ENCODE measurements at places on chromosomes 3 and 15.

DNA sequence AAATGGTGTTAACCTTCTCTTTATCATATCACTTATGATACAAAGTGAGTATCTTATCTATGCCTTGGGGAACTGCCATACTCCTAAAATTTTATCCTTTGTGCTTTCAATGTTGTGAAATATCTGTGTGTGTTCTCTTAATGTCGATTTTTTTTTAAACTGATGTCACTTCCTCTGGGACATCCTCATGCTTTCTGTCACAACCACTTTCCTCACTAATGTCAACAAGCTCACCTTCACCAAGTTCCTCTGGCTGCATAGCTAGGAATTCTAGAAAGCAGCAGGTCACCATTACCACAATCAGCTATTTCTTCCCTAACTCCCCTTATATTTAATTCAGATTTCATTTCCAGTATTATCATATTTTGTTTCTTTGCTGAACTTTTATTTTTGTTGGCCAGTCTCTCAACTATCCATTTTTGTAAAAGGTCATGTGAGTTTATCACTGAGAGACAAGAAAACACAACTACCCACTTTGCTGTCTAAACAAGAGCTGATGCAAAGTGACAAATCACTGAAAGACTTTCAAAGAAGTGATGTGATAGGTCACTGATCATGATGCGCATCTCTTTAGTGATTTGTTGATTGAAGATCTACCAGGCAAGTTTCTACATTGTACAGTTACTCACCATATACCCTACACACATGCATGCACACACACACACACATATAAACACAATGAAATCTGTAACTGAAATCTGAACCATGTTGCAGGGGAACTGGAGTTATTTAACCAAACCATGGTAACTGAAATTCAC, 369.0 kb downstream of the ULK4 start:
- no peak for DNase-seq

DNA sequence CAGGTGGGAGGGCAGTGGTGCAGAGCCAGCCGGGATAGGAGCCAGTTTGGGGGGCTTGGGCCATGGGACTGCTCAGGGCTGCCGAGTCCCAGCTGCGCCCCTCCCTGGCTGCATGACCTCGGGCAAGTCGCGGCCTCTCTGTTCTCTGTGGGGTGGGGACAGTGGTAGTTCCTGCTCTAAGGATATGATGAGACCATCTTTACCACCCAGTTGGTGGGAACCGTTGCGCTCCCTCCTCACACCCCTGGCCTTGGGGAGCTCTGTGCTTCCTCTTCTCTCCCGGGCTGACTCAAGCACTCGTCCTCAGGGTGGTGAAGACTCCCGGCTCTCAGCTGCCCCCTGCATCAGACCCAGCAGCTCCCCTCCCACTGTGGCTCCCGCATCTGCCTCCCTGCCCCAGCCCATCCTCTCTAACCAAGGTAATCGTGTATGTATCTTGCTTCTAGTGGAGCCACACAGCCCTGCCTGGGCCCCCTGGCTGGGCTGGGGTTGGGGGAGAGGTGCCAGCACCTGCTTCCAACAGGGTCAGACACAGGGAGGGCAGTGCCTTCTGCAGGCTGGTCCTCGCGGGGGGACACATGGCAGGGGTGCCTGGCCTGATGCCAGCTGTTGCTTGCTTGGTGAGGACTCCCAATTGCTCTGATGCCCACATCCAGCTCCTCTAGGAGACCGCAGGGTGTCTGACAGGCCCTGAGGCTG, 15.1 kb upstream of the STAB1 start:
- DNase-seq, result no peak

DNA sequence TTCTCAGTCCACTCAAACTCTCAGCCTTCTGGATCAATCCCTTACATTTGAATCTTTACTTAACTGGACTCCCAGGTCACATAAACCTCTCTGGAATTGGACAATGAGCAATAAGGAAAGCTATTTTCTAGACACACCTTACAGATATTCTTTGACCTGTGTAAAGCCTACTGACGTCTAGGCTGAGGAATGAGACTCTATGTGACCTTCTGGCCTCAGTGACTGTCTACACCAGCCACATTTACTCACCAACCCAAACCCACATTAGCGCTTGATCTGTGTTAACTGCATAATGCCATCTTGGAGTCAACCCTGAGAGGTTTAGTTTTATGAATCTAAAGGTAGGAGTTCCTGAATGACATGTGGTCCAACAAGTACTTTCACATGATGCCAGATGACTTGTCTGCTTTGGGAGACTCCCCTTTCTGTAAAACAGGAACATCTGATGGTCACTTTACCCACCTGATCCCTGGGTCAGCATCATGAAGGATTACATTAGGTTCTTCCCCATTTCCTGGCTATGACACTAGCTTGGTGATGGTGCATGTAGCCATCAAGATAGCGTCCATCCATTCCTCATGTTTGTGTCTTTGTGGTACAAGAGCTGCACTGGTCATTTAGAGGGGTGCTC, 11.4 kb upstream of the COMMD2 start:
- DNase-seq, result no peak

DNA sequence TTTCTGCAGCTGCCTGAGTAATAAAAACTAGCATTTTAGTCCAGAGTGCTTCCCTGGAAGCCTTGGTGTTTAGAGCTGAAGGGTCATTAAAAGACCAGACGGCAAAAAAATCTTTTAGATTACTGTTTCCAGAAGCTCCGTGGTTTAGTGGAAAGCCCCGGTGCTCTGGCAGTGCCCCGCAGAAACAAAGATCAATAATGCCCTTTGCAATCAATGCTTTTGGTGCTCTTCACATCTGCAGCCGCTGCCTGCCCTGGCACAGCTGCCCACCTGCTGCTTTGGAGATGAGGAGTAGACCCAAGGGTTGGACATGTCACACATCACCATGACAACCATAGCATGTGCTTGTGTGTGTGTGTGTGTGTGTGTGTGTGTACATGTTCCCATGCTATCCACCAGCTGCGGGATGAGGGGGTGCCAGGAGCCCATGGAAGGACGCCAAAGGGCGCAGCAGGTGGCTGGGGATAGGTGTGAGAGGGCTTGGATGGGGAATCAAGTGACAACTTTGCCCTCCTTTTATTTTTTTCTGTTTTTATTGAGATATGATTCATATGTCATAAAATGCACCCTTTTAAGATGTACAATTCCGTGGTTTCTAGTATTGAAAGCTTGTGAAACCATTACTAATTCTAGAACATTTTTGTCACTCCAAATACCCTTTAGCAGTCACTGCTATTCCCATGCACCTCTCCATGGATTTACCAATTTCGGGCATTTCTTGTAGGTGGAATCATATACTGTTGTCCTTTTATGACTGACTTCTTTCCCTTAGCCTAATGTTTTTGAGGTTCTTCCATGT, 75.7 kb upstream of the KLHL25 start:
- DNase-seq, result no peak

GRCh38 chr3:84906065-84906464, 52.7 kb upstream of the CADM2 start:
- no peak for DNase-seq

GRCh38 chr3:120172070-120172469, 77.8 kb upstream of the GSK3B start:
- no peak for DNase-seq

- DNase-seq, result no peak
These were observed 54.6 kb downstream of the SPRED1 start for GRCh38 chr15:38307251-38307650.

DNA sequence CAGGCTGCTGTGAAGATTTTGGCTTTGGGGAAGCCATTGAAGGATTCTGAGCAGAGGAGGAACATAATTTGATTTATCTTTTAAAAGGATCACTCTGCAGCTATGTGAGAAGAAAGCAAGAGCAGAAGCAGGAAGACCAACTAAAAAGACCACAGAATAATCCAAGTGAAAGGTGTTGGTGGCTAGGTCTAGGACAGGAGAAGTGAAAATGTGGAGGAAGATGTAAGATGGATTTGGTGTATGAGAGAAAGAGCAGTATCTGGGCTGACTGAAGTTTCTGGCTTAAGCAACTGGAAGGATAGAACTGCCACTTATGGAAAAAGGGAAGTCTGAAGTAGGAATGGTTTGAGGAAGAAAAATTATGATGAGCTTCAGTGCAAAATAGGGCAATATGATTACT, 62.0 kb downstream of the SFMBT1 start:
- no peak for DNase-seq

- no peak for DNase-seq
These were observed 74.6 kb upstream of the ACAD9 start for GRCh38 chr3:128804811-128805155.

DNA sequence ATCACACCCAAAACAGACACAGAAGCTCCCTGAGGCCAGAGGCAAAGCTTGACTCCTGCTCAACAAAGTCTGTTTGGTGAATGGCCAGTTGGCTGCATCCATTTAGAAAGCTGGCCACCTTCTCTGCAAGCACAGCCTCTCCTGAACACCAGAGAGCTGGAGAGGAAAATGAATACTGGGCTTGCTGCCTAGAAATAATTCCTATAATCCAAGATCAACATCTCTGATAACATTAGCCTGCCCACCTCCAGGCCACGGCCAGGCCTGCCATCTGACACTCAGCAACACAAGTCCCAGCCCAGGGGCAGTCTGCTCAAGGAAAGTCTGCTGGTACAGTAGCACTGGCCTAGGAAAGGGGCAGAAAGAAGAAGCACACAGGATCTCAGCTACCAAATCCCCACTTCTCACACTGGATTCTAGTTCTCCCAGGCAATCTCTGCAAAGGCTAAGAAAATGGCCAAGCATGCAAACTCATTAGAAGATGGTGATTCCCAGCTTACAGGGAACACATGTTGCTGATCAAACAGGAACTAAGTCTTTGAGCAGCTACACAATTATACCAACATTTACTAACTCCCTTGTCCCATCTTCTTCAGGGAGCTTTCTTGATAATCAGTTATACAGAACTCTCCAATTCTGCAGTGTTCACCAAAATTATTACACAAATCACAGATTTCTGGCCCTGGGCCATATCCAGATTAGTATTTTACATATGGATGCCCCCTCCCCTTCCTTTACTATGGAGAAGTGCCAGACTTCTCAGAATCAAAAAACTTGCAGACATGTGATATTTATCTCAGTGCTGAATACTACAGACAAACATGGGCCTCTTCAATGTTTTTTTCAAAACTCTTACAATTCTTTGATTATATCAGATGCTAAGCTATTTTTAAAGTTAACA, 9.9 kb downstream of the TBC1D2B start:
- no peak for DNase-seq

DNA sequence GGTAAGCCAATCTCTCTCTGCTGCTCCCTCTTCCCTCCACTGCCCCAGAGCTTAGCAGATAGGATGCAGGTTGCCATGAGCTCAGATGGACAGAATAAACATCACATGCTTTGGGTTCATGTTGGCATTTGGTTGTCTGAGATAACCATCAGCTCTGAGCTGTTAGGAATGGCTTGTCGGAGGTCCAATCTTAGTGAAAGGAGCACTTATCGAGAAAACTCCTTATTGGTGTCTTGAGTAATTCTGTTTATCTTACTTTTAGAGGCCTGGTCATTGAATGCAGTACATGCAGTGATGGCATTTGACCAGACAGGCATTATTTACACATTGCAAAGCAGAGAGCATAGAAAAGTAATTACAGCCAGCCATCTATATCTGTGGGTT, 99.7 kb downstream of the CEMIP start:
- DNase-seq, result no peak

DNA sequence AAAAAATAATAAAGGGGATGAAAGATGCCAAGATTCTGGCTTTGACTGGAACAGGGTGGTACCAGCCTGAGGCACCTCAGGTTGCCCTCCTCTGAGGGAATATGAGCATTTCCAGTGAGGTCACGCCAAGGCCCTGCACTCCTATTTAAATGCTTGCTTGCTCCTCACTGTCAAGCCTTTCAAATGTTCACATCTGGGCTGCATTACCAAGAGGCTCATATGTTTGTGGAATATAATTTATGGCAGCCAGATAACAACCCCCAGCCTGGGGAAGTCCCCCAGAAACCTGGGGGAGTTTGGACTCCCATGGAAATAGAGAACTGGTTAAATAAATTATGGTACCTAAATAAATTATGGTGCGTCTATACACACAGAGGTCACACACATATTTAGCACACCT, 88.4 kb downstream of the FRMD4B start:
- DNase-seq, result no peak

DNA sequence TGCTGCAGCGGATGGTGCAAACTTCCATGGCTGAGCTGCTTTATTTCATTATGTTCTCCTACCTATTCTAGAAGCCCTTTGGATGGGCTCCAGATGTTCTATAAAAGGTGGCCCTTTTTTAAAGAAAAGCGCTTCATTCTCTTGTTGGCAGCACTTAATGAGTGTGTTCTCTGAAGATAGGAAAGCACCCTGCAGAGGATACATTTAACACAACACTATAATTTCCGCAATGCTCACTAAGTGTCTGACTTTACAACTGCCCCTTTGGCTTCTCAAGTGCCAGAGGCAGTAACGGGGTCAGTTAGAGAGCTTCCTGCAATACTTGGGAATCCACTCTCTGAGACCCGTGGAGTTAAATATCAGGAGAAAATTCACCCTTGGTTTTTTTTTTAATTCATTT, 88.1 kb downstream of the MDFIC2 start:
- DNase-seq, result no peak

DNA sequence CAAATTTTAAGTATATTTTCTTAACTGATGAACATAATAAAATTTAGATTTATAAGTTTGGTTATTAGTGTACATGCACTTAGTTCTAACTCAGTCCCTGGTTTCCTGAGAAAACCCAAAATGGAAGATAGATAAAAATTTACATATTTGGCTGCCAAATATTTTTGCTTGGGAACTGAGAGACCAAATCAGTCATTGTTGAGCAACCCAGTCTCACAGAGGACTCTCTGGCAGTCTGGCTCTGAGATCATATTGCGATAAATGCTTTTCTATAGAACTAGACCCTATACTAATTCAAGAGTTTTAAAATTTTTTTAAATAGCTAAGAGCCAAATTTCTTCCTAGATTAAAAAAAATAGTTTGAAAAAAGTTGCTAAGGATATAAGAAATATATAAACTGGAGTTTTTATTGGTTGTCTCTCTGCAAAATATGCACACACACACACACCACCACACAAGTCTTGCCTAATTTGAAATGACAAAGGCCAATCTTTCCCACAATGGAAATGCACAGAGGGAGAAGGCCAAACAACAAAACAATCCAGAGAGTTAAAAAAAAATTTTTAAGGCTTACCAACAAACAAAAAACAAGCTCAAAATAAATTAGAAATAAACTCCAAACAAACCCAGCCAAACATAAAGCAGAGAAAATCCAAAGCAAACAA, 259.5 kb downstream of the MECOM start:
- no peak for DNase-seq

GRCh38 chr15:57384024-57384423, 7.7 kb downstream of the CGNL1 start:
- DNase-seq, result no peak

DNA sequence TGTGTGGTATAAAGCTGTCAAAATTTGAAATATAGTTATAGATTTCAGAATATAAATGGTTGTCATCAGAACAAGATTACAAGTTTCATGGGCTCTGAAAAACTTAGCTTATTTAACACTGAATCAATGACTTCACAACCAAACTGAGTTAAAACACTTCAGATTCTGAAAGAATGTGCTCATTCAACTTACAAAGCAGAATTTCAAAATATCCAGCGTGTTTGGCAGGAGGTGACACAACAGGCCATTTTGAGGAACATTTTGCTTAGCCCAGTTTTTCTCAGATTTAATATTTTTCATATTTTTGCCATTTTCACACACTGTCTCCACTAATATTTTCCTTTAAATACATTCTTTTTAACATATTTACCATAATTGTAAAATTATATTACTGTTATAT, 781.1 kb downstream of the TUSC7 start:
- no peak for DNase-seq

GRCh38 chr15:85422607-85423006, 42.2 kb downstream of the AKAP13 start:
- no peak for DNase-seq

GRCh38 chr3:98563661-98564281, 29.6 kb downstream of the CPOX start:
- DNase-seq, result no peak
